ENCODE measurements at places on chromosomes 3 and 15. TPM values are rescaled to one million over a fixed set of nuclear protein-coding genes. Genes with fewer than 3 reads are reported as not detected.
A peak's percentile ranks its signal among the peaks of the same experiment; 100 is the strongest.

- H3K4me1 ChIP-seq, result no peaks in the 10 kb centered on the region
- no peak overlapping the region for H3K4me3 ChIP-seq
- H3K27ac ChIP-seq, result no peak overlapping the region
- H3K36me3 ChIP-seq, result no peaks in the 10 kb centered on the region
- no peaks in the 10 kb centered on the region for H3K27me3 ChIP-seq
These were observed 151.7 kb downstream of the NR1D2 start for GRCh38 chr3:24096695-24097290.

The DPPA4 gene
- total RNA-seq, result 0.16 TPM

DNA sequence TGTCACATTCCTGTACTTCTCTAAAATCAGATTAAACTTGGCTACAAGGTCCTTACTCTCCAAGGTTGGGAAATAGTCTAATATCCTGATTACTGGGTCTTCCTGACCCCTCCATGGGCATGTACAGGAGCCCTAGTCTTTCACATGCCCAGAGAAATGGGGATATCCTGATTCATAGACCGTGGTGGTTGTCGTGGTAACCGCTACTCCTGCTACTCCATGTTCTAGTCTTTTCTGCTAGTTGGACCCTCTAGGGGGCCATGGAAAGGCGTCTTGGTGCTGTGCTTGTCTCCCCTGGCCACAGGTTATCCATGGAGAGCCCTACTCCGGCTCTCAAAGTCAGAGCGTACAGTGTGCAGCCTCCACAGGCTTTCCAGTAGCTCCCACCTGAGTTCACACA, 13.1 kb upstream of the ZBTB38 start:
- no peaks in the 10 kb centered on the region for H3K27me3 ChIP-seq
- H3K27ac ChIP-seq, result no peak overlapping the region
- no peaks in the 10 kb centered on the region for H3K36me3 ChIP-seq
- DNase-seq, result no peak

- no peak for DNase-seq
- H3K27me3 ChIP-seq, result no peaks in the 10 kb centered on the region
- peak overlapping the region; percentile 70 for H3K27ac ChIP-seq
- peak overlapping the region; percentile 84 for H3K4me3 ChIP-seq
These were observed 1.4 kb downstream of the DVL3 start for GRCh38 chr3:184156522-184156955.

- DNase-seq, result peak; percentile 96
- H3K4me1 ChIP-seq, result peaks cover 35% of the 10 kb centered on the region
- peaks cover 18% of the 10 kb centered on the region for H3K36me3 ChIP-seq
- no peaks in the 10 kb centered on the region for H3K27me3 ChIP-seq
- peak within 1 kb of the TSS; percentile 97 for H3K27ac ChIP-seq
These were observed at the start of gene CLK3 for GRCh38 chr15:74615508-74616365. Gene CLK3, plus strand, starts transcription at chr15:74615836. Its CDS starts 3,361 bp downstream, at chr15:74619197.

GRCh38 chr3:134600685-134601463, 49.9 kb downstream of the KY start:
- DNase-seq, result peak; percentile 10
- H3K27ac ChIP-seq, result no peak overlapping the region
- H3K36me3 ChIP-seq, result no peaks in the 10 kb centered on the region
- H3K27me3 ChIP-seq, result no peaks in the 10 kb centered on the region

GRCh38 chr3:44981220-44981619, 5.2 kb downstream of the EXOSC7 start:
- H3K4me1 ChIP-seq, result peaks cover 69% of the 10 kb centered on the region
- no peaks in the 10 kb centered on the region for H3K27me3 ChIP-seq
- no peaks in the 10 kb centered on the region for H3K36me3 ChIP-seq
- no peak overlapping the region for H3K27ac ChIP-seq
- no peak for DNase-seq

The CASR gene
- total RNA-seq, result not detected

The HDC gene
- 0.15 TPM for total RNA-seq

DNA sequence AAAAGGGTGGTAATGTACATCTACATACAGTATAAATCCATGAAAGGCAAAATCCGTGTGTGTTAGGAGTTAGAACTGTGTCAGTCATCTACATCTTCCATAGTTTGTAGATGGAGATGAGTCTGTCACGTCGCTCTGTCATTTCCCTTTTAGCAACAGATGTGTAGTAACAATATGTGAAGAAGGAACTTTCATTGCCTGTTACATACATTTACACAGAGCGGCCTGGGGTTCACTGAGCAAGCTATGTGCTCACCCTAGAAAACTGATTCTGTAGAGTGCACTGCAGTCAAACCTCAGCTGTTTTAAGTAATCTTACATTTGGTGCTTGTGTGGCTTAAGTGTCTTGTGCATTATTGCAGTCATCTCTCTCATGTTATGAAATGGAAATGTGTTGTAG, 41.6 kb upstream of the AP3B2 start:
- H3K4me3 ChIP-seq, result peak overlapping the region; percentile 69
- peaks cover 12% of the 10 kb centered on the region for H3K36me3 ChIP-seq
- peaks cover 15% of the 10 kb centered on the region for H3K4me1 ChIP-seq
- H3K27ac ChIP-seq, result peak overlapping the region; percentile 74
- DNase-seq, result no peak

The FAM107A gene
- total RNA-seq, result not detected

DNA sequence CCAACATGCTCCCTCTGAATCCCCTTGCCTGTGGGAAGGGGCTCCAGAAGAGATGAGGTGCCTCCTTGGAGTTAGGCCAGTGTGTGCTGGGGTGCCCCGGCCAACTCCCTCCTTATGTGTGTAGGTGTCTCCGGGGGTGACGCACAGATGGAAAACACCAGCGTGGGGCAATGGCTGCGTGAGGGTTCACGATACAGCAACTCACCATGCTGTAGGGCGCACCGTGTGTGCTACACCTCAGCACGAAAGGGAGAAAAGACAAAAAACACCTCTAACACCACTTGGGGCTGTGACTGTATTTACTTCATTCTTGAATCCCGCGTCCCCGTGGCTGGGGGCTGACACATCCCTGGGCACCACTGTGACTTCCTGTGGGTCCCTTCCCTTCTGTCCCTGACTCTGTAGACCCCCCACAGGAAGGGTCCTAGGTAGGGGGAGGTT, 1.6 kb upstream of the CALML4 start:
- DNase-seq, result no peak
- H3K27me3 ChIP-seq, result no peaks in the 10 kb centered on the region
- no peaks in the 10 kb centered on the region for H3K36me3 ChIP-seq
- H3K27ac ChIP-seq, result no peak overlapping the region
- no peak overlapping the region for H3K4me3 ChIP-seq
- H3K4me1 ChIP-seq, result no peaks in the 10 kb centered on the region

- H3K27ac ChIP-seq, result no peak overlapping the region
- no peak overlapping the region for H3K4me3 ChIP-seq
- no peak for DNase-seq
- no peaks in the 10 kb centered on the region for H3K36me3 ChIP-seq
- H3K4me1 ChIP-seq, result no peaks in the 10 kb centered on the region
These were observed 116.4 kb upstream of the TJP1 start for GRCh38 chr15:29938361-29939335.

GRCh38 chr3:13522236-13522635, 26.7 kb upstream of the FBLN2 start:
- H3K27me3 ChIP-seq, result no peaks in the 10 kb centered on the region
- H3K27ac ChIP-seq, result no peak overlapping the region
- DNase-seq, result no peak
- H3K4me1 ChIP-seq, result no peaks in the 10 kb centered on the region
- no peaks in the 10 kb centered on the region for H3K36me3 ChIP-seq

The KNL1 gene
- 19.2 TPM for total RNA-seq

The CPEB1 gene
- 0.44 TPM for total RNA-seq

GRCh38 chr3:140403079-140403478, 274.8 kb upstream of the TRIM42 start:
- no peak overlapping the region for H3K27ac ChIP-seq
- H3K27me3 ChIP-seq, result no peaks in the 10 kb centered on the region
- no peaks in the 10 kb centered on the region for H3K4me1 ChIP-seq
- H3K4me3 ChIP-seq, result no peak overlapping the region

- no peak overlapping the region for H3K27ac ChIP-seq
- peak; percentile 73 for DNase-seq
- H3K36me3 ChIP-seq, result no peaks in the 10 kb centered on the region
These were observed 75.6 kb downstream of the MCTP2 start for GRCh38 chr15:94306700-94307650.

DNA sequence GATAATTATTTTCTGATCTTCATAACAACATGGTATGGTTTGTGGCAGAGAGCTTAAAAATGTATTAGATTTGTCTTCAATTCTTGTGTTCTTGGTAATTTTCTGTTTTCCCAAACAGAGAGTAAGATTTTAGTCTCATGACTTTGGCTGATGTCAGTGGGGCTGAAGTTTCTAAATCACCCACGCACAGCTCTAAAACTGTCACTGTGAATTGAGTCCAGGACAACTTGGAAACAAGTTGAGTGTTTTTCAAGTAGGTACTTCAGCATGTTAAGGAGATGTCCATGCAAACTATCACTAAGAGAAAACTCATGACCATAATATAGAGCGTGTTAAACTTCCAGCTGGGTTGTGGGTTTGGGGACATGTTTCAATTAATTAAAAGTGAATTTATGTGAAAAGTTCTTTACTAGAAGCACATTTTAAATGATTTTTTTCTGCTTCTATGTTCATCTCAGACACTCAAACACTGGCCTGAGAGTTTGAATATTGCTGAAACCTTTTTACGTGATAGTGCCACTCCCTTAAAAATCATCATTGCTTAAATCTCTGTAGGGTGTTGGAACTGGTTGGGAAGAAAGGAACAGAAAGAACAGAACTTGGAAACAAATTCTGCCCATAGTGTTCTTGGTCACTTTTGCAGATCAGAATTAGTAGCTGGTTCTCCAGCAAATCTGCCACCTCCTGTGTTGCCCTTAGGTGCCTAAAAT, 89.8 kb downstream of the KLHL25 start:
- peaks cover 86% of the 10 kb centered on the region for H3K4me1 ChIP-seq
- no peak for DNase-seq
- peaks cover 16% of the 10 kb centered on the region for H3K36me3 ChIP-seq
- H3K27me3 ChIP-seq, result no peaks in the 10 kb centered on the region
- no peak overlapping the region for H3K4me3 ChIP-seq

DNA sequence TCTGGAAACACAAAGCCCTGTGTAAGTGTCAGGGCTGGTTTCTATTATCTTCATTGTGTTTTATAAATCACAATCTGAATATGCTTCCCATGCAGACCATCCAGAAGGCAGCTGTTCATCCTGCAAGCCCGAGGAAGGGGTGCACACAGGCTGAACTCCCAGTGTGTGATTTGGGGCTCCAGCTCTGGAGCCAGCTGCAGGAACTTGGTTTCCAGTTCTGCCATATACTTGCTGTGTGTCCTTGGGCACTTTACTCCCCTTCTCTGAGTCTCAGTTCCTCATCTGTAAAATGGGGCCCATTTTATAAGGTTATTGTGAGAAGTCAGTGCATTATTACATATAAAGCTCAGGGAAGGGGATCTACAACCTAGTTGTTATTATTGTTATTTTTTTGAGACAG, 22.6 kb downstream of the CYP8B1 start:
- no peaks in the 10 kb centered on the region for H3K27me3 ChIP-seq
- no peak for DNase-seq
- no peaks in the 10 kb centered on the region for H3K4me1 ChIP-seq
- H3K4me3 ChIP-seq, result no peak overlapping the region
- no peaks in the 10 kb centered on the region for H3K36me3 ChIP-seq

- H3K27me3 ChIP-seq, result no peaks in the 10 kb centered on the region
- H3K4me3 ChIP-seq, result peak overlapping the region; percentile 79
- DNase-seq, result no peak
- peaks cover 41% of the 10 kb centered on the region for H3K4me1 ChIP-seq
- H3K27ac ChIP-seq, result peak overlapping the region; percentile 72
- no peaks in the 10 kb centered on the region for H3K36me3 ChIP-seq
These were observed 1.1 kb downstream of the TBC1D2B start for GRCh38 chr15:78076231-78077052.

The GPR87 gene
- 1.2 TPM for total RNA-seq

DNA sequence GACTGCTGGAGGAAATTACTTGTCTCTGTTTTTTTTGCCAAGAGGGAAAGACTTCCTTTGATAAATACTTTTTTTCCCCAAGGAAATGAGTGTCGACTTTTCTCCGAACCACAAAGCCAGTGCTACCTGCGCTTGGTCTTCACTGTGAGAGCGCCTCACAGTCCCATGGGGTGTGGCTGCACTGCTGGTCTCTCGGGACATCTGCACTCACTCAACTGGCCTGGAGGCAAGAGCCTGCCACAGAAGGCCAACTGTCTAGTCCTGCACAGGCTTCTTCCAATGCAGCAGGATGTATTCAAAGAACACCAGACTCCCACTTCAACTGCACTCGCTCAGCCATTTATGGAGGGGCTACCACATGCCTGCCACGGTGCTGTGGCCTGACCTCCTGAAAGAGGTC, 40.6 kb upstream of the CGNL1 start:
- H3K27me3 ChIP-seq, result no peaks in the 10 kb centered on the region
- H3K27ac ChIP-seq, result no peak overlapping the region
- no peaks in the 10 kb centered on the region for H3K4me1 ChIP-seq
- no peak overlapping the region for H3K4me3 ChIP-seq
- DNase-seq, result no peak
- H3K36me3 ChIP-seq, result no peaks in the 10 kb centered on the region

The GABRR3 gene
- total RNA-seq, result not detected

DNA sequence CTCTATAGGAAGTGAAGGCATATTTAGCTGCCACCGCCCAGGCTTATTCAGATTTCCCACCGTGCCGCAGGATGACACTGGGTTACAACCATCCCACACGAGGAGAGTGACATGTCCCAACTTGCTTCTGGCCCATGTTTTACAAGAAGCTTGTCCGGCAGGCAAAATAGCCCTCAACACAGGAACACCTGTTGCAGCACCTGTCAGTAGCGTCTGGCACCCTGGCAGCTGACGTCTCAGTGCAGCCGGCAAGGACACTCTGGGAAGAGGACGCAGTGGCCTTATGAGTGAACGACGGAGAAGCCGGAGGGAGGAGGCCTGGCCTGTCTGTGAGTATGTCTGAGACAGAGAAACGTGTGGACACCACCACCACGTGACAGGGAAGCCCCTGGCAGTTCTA, 32.1 kb downstream of the FAM174B start:
- no peaks in the 10 kb centered on the region for H3K27me3 ChIP-seq
- H3K27ac ChIP-seq, result no peak overlapping the region
- no peak overlapping the region for H3K4me3 ChIP-seq
- H3K4me1 ChIP-seq, result no peaks in the 10 kb centered on the region
- no peaks in the 10 kb centered on the region for H3K36me3 ChIP-seq

The TRIM59 gene
- total RNA-seq, result 30.7 TPM

Measured in CD8-positive, alpha-beta memory T cell (primary cell).